Nucleus accumbens (tissue), 56 donors: ENCODE measurements at places on chromosomes 7 and 10.

DNA sequence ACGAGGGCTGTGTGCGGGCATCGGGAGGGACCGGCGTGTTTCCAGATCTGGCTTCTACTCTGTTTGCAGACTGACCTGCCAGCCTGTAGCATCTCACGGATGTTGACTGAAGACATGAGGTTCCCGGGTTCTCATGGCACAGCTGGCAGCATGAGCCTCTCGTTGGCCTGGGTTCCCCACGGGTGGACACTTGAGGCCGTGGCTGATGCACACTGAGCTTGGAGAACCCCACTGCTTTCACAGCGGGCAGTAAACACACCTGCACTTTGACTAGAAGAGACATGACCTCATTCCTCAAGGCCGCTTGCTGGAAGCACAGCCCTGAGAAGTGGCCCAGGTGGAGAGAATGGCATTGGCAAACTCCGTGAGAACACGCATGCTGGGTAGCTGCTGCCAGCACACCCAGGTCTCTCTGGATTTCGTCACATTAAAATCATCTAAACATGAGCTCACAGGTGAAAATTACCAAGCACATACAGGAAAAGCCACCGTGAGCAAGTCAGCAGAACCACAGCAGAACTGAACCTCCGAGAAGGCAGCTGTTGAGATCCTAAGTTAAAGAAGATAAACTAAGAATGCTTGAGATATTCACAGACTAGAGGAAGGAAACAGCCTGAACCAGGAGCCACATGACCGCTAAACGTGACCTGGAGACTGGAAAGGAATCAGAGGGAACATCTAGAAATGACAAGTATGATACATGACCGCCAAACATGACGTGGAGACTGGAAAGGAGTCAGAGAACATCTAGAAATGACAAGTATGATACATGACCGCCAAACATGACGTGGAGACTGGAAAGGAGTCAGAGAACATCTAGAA lies 32.5 kb downstream of the BNIP3 start:
- DNase-seq, result no peak

GRCh38 chr7:39270018-39270417 lies 292.3 kb downstream of the POU6F2 start:
- no peak for DNase-seq

- DNase-seq, result no peak
Observed at GRCh38 chr7:74480861-74481417, 27.2 kb downstream of the GTF2IRD1 start.

GRCh38 chr7:134907000-134907399 lies 79.3 kb upstream of the AGBL3 start:
- no peak for DNase-seq

GRCh38 chr7:159028508-159029401 lies 115.9 kb downstream of the VIPR2 start:
- no peak for DNase-seq

GRCh38 chr7:22700559-22701002 lies 26.4 kb upstream of the IL6 start:
- no peak for DNase-seq

DNA sequence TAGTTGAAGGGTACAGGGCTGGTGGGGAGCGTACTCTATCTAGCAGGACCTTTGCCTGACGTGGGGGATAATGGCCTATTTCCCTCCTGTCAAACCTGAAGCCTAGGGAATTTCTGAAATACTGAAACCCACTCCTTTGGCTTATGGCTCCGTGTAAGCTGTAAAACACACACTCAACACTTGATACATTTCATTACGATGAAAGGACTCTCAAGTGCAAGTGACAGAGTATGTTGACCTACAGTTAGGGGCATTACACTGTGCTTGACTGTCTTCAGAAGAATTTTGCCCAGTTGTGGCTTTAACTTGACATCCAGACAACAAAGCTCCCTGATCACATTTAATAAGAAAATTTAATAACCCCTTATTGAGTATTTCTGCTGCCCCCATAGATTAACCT lies 194.3 kb downstream of the BAMBI start:
- no peak for DNase-seq

GRCh38 chr10:116769791-116770190 lies 27.4 kb upstream of the HSPA12A start:
- DNase-seq, result no peak

DNA sequence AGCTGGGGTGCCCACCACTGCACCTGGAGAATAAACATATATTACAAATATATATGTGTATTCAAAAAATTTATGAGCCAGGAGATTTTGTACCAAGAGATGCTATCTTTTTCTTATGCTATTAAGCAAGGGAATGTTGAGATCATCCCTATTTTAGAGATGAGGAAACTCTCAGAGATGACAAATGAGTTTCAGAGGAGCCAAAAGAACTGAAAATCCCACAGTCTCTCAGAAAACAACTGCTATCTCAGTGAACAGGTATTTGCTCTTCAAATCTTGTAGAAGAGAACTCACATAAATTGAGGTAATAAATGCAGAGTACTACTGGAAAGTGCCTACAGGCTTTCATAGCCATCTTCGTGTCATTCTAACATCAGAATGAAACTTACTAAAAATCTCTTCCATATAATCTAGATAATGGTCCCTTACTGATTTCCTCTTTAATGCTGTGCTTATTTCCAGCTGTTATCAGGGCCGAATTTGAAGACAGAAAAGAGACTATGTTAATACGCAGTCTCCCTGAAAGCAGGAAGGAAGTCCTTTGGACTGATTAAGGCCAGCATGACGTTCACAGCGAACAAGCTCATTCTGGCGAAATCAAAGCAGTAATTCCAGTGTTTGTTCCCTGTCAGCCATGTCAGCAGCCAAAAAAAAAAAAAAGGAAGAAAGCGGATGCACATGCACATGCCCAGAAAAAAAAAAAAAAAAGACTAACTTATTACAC lies 29.4 kb upstream of the ANAPC16 start:
- no peak for DNase-seq

- DNase-seq, result no peak
Observed at GRCh38 chr7:42580061-42580460, 331.8 kb downstream of the C7orf25 start.
